SK-N-SH (cell line): ENCODE measurements at places on chromosomes 16 and 17. TPM values are rescaled to one million over a fixed set of nuclear protein-coding genes. Genes with fewer than 3 reads are reported as not detected.

DNA sequence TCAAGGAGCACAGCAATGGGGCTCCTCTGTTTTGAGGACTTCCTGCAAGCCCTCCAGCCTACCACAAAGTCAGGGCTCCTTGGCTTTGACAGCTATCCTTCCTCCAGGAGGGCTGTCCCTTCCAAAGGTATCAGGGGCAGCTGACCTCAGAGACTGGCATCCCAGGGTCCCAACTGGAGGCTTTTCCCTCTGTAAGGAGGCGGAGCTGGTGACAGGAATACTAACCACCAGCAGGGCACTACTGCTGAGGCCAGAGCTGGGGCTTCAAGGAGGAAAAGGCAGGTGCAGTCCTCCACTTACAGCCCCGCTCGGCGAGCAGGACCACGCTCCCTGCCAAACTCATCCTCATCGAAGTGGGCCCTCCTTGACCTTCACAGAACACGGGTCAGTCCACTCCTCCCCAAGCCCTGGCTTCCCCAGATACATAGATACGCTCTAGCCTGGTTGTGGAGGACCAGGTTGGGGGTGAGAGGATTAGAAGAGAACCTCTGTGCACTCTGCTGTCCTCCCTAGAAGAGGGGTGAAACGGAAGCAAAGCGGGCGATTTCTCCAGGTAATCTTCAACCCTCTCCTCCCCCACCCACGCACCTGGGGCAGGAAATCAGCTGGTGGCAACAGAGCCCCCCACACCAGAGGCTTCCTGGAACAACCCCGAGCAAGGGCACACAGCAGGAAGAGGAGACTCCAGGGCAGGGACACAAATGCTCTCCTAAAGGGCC is 20.5 kb downstream of the ST3GAL2 start:
- H3K4me1 ChIP-seq, result no peaks in the 10 kb centered on the region; the same call in 1 of the 2 replicates
- no peak for DNase-seq
- H3K27me3 ChIP-seq, result no peaks in the 10 kb centered on the region
- H3K27ac ChIP-seq, result no peak overlapping the region; the same call in 1 of the 2 replicates
- no peak overlapping the region for H3K4me3 ChIP-seq

GRCh38 chr17:44438636-44439035 is 49.2 kb upstream of the ITGA2B start:
- DNase-seq, result peak; percentile 8
- no peak overlapping the region; the same call in 1 of the 2 replicates for H3K27ac ChIP-seq
- no peaks in the 10 kb centered on the region for H3K27me3 ChIP-seq
- H3K4me3 ChIP-seq, result no peak overlapping the region
- peaks cover 3% of the 10 kb centered on the region; the same call in 1 of the 2 replicates for H3K4me1 ChIP-seq
- H3K36me3 ChIP-seq, result peaks cover 12% of the 10 kb centered on the region

DNA sequence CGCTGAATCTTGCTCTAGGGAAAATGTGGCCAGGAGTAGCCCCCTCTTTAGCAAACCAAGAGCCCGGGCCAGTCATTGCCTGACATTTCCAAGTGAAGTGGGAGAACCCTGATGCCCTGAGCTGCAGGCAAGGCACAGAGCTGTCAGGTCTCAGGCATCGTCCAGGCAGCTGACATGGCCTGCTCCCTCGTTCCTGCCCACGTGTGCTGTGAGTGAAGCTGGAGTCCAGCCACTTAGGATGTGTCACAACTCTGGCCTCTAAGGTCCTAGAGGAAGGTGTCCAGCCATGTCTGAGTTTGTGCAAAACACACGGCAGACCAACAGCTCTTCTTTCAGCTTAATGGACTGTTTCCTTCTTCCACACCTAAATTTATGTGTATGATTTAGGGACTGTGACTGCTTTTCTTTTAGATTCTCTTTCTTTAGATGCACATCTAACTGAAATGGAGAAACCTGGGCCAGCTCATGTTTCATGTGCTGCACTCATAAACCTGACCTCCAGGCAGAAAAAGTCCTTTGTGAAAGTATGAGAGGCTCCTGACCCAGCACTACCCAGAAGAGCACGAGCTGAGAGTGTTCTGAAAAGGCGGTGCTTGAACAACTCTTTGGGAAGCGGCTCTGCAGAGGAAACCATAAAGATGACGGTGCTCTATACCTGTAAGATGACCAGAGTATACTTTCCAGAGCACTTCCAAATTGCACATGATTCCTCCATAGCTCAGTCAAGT is 14.8 kb upstream of the LIMD2 start:
- peaks cover 36% of the 10 kb centered on the region for H3K36me3 ChIP-seq
- H3K4me3 ChIP-seq, result no peak overlapping the region
- DNase-seq, result no peak
- H3K27me3 ChIP-seq, result no peaks in the 10 kb centered on the region
- no peak overlapping the region for H3K27ac ChIP-seq
- H3K4me1 ChIP-seq, result no peaks in the 10 kb centered on the region

DNA sequence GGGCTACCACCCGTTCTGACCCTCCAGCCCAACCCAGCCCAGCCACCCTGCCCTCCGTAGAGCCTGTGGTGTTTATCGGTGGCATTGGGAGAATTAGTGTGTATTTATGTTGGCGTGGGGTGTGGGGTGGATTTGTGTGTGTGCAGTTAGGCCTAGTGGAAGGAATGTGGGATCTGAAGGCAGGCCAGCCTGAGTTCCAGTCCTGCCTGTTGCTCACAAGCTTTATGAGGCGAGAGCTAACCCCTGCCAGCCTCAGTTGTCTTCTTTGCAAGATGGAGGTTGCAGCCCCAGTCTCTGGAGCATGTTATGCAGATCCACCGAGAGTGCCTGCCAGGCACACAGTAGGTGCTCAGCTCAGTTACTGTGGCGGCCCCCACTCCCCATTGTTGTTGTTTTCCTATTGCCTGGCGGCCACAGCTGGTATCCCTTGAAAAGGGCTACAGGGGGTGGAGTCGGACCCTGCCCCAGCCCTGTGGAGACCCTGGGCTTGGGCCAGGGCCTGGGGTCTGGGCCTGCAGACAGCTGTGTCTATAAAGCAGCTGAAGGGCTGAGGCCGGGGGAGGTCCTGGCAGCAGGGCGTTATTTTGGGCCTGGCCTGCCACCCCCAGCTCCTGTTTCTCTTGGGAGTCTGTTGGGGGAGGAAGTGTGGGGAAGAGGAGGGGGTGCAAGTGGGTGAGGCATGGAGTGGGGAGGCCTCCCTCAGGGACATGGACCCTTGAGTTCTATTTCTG is 5.1 kb downstream of the ERBB2 start:
- no peak overlapping the region for H3K4me3 ChIP-seq
- DNase-seq, result no peak
- H3K27me3 ChIP-seq, result no peaks in the 10 kb centered on the region; the same call in 1 of the 2 replicates
- no peaks in the 10 kb centered on the region for H3K4me1 ChIP-seq
- no peaks in the 10 kb centered on the region for H3K36me3 ChIP-seq

DNA sequence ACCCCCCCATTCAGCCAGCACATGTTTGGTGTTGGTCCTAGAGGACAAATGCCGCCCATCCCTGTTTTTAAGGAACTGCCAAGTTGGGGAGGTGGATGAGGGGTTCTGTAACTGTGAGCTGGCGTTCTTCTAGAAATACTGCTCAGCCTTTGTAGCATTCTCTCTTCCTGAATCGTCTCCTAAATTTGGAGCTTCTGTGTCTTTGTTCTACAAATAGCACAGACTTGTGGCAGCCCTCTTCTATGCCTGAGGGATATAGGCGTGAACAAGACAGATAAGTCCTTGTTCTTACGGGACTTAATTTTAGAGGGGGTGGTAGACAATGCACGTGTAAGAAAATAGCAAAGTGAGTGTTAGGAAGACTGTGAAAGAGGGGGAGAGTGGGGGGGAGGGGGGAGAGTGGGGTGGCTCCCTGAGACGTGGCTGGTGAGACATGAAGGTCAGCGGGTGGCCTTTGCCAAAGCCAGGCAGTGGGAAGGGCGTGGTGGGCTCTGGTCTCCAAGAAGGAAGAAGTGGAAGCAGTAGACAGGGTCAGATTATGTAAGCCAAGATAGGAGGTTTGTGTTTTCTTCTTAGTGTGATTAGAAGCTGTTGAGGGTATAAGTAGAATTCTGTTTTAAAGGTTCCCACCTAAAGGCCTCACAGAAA is 9.9 kb downstream of the MFSD11 start:
- DNase-seq, result no peak
- no peaks in the 10 kb centered on the region for H3K4me1 ChIP-seq
- peaks cover 35% of the 10 kb centered on the region for H3K36me3 ChIP-seq
- no peak overlapping the region for H3K27ac ChIP-seq
- no peaks in the 10 kb centered on the region for H3K27me3 ChIP-seq

The TBC1D3 gene
- polyA plus RNA-seq, result not detected in 2 replicates

DNA sequence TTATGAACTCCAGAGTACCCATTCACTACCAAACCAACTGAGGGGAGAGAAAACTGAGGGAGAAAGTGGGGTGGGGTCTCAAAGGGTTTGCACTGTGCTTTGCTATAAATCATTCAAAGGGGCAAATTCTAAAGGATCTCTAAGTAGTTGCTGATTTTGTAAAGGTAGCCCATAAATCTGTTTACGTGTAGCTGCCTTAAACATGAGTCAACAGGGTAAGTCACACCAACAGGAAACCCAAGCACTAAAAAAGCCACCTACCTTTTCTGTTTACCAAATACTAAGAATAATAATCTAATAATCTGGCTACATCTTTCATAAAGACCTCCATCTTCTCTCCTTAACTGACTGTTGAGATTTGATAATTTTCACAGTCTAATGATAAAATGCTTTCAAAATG is 8.4 kb upstream of the HSBP1 start:
- no peak overlapping the region for H3K27ac ChIP-seq
- H3K4me1 ChIP-seq, result no peaks in the 10 kb centered on the region

The PRR29 gene
- polyA plus RNA-seq, result 2.5 and 2.7 TPM in 2 replicates

DNA sequence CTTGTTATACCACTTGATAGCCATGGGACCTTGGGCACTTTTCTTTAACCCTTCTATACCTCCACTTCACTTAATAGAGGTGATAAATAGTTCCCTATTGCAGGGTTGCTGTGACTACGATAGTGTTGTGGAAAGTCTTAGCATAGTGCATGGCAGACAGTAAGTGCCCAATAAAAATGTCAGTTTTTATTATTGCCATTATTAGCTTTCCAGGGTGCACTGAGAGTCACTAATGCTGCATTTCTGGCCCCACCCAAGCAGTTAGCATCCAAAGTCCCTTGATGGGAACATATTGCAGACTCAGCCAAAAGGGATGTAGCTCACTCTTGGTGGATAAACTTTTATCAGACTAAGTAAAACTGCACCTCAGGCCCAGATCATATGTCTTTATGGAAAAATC is 41.5 kb upstream of the TEKT3 start:
- no peak for DNase-seq
- no peak overlapping the region for H3K27ac ChIP-seq
- H3K27me3 ChIP-seq, result no peaks in the 10 kb centered on the region
- no peaks in the 10 kb centered on the region for H3K36me3 ChIP-seq
- H3K4me3 ChIP-seq, result no peak overlapping the region

The TNK1 gene
- 0.64 and 0.75 TPM in 2 replicates for polyA plus RNA-seq

The CWC25 gene
- 15.6 and 21.2 TPM in 2 replicates for polyA plus RNA-seq

The KCNH4 gene
- 0.46 and 0.57 TPM in 2 replicates for polyA plus RNA-seq
